ENCODE measurements at places on chromosomes 16 and 17. TPM values are rescaled to one million over a fixed set of nuclear protein-coding genes. Genes with fewer than 3 reads are reported as not detected.

- no peak for DNase-seq
These were observed 2.2 kb downstream of the SLC12A3 start for GRCh38 chr16:56866955-56867830.

DNA sequence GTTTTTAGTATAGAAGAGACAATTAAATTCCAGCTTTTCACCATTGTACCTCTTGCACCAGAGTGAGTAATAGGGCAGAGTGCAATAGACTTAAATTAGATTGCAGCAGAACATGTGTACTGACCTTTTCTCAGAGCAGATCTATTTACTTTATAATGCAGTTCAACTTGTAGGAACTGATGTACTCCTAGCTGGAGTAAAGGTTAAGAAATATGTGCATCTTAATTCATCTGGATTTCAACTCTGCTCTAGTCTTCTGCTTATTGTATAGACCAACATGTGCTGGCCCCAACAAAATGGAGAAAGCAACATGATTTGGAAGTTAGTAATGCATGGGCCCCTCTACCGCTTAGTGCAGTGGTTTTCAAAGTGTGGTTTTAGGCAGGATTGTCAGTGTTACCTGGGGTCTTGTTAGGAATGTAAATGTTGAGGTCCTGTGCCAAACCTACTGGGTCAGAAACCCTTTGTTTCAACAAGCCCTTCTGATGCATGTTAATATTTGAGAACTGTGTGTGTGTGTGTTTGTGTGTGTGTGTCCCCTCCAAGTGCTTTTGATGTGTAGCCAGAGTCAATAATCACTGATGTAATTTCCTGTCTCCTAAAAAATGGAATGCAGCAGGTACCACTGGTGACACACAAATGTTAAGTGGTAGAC is 138.6 kb downstream of the TOX3 start:
- DNase-seq: no peak

- no peak for DNase-seq
These were observed 121.6 kb downstream of the CHD9 start for GRCh38 chr16:53176434-53176833.

- DNase-seq: no peak
These were observed 302 bp downstream of the LITAF start for GRCh38 chr16:11586378-11586855.

KRTAP16-1 gene
- polyA plus RNA-seq: not detected

Data from right lung (tissue), 10 donors.